ENCODE measurements at places on chromosomes 12 and 14.

DNA sequence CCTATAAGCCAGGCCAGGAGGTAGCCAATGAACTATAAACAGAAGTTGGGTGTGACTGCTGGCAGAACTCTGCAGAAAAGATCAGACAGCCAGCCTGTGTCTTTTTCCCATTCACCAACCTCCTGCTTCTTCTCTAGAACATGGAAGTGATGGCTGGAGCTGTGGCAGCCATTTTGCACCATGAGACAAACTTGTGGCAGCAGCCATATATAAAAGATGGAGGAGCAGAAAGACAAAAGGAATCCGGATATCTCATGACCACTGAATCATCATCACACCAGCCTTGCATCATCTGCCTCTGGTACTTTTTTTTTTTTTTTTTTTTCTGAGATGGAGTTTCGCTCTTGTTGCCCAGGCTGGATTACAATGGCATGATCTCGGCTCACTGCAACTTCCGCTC lies 8.7 kb downstream of the BEGAIN start:
- DNase-seq, result no peak

GRCh38 chr14:86961106-86961716 lies 1031.8 kb downstream of the GALC start:
- DNase-seq, result peak; percentile 37

- DNase-seq, result no peak
Measured at GRCh38 chr12:4443616-4444015, 2.0 kb downstream of the FGF6 start.

GRCh38 chr12:105899589-105899988 lies 239.2 kb downstream of the NUAK1 start:
- no peak for DNase-seq

GRCh38 chr14:104660597-104660996 lies 28.8 kb upstream of the INF2 start:
- DNase-seq, result no peak

- no peak for DNase-seq
Measured at GRCh38 chr12:74722709-74723108, 185.1 kb downstream of the ATXN7L3B start.

GRCh38 chr14:50539051-50539450 lies 6.7 kb upstream of the MAP4K5 start:
- DNase-seq, result no peak

GRCh38 chr12:128098730-128099129 lies 168.2 kb upstream of the TMEM132C start:
- DNase-seq, result no peak

DNA sequence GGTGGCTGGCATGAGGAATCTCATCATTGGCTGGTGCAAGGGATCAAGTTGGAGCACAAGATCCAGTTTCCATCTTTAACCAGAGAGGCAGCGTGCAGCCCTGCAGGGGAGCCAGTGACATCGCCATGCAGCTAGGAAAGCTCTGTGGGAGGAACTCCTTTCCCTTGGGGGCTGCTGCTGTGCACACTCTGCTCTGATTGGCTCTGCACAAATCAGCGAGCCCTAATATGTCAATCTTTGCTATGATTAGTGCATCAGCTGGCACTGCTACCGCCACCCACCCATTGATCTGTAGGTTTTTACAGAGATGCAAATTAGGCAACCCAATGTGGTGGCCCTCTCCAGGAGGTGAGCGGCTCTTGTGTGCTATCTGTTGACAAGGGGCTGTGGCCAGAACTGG lies 262.6 kb downstream of the PCNX1 start:
- no peak for DNase-seq

- DNase-seq, result no peak
Measured at GRCh38 chr14:69351911-69352310, 46.2 kb downstream of the ERH start.

- no peak for DNase-seq
Measured at GRCh38 chr14:105939810-105940508, 413.6 kb downstream of the TMEM121 start.

DNA sequence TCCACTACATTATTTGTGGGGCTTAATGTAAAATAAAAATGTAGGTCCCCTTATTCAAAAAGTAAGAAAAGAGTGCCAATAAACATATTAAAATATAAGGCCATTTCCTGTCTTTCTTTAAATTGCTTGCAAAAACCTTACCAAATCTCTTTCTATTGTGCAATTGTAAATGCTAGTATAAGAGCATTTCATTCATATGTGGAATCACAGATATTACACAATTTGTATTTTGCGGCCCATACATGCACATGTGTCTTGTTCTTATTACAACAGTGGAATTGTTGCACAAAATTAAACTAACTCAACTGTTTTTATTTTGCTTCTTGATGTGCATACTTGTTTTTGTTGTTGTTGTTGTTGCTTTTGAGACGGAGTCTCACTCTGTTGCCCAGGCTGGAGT lies 20.1 kb upstream of the CRADD start:
- DNase-seq, result no peak

- DNase-seq, result no peak
Measured at GRCh38 chr12:2117541-2117940, 64.8 kb downstream of the CACNA1C start.

DNA sequence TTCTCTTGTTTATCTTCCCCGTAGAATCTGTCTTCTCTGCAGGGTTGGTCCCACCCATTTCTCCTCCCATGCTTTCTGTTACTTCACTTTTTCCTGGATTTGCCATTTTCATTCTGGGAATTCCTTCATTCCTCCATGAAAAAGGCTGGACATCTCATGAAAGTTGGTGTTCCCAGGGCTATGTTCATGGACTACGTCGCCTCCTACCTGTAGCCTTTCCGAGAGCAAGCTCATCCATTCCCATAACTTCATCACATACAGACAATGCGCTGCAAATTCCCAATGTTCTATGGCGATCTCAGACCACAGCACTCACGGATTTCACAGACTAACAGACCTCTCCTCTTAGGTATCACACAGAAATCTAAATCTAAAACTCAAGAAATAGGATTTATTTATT lies 217.1 kb downstream of the EXOC5 start:
- no peak for DNase-seq

Measured in NCI-H748 treated with DMSO at 0.1 percent for 48 hours (cell line).